ENCODE measurements at places on chromosomes 1 and 21.

- no peak for DNase-seq
Measured at GRCh38 chr1:17825273-17826164, 70.4 kb downstream of the ACTL8 start.

GRCh38 chr1:226041419-226041818 lies 21.1 kb upstream of the H3-3A start:
- DNase-seq: no peak

DNA sequence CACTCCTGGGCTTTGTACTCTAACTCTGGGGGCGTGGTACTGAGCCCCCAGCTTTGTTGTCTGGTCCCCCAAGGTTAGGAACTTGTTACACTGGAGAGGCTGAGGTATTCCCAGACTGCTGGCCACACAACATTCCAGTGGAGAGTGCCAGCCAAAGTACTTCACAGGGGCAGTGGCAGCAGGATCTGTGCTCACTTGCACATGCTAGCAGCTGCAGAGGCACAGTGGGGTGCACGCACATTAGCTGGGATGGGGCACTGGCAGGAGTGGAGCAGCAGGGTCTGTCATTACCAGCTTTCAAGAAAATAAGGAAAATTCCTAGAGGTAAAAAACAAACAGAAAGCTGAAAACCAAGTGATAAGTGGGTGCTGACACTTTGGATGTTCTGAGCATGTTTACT lies 31.0 kb downstream of the ZNF691 start:
- no peak for DNase-seq

- DNase-seq: no peak
Measured at GRCh38 chr1:54986533-54986932, 6.1 kb downstream of the TMEM61 start.

DNA sequence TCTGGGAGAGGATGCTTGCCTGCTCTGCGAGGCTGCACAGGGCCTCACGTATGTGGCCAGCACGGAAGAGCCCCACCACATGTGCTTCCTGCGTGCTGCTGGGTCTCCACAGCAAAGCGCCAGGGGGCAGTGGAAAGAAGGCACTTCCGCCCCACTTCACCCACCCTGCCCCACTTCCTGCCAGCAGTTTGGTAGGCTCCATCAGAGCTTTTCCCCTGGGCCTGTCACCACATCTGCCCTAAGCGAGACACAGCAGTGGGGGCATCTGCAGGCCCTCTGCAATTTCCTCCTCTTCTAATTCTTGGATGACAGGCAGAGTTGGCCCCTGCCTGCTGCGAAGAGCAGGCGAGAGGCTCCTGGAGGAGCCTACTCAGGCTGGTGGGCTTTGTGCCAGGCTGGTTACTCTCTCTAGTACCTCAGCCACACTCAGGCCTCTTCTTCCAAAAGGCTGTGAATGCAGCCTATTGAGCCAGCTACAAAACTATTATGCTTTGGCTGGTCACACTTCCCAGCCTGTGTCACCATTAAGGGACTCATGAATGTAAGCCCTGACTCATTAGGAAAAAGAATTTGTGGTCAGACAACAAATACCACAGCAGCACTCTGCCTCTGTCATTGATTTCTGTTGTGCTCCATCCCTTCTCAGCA lies 25.0 kb downstream of the CD244 start:
- no peak for DNase-seq

DNA sequence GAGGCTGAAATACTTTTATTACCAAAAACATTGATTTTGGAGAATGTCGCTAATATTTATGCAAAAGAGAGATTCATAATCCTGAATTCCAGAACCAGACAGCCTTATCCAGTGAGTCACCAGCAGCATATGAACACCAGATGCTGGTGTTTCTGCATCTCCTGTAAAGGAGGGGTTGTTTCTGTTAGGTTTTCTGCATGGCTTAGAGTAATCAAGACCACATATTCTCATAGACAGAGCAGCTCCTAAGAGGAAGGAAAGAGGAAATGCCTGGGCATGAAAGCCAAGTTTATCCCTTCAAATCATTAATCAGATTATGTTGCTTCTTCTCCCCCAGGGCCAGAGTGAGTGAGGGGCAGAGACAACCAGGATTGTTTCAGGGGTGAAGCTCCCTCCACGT lies 86.2 kb downstream of the NGF start:
- no peak for DNase-seq
